ENCODE measurements at places on chromosomes 2 and 18.

- DNase-seq: no peak
Measured at GRCh38 chr2:98959810-98960507, 23.9 kb upstream of the CRACDL start.

DNA sequence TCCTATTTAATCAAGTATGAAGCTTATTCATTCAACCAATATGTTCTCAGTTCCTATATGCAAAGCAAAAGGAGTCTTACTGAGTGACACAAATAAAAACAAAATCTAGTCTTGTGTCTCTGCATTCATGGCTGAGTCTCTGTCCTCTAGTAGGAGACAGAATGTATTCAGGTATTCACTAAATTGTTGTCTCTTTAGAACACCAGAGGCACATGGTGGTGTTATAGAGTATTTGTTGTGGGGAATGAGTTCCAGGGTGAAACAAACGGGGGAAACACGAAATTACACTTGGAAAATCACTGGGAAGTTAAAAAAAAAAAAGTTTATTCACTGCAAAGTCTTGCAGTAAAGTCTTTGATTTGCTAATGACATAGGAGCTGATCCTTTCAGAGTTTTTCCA, 131.7 kb upstream of the FSHR start:
- no peak for DNase-seq

DNA sequence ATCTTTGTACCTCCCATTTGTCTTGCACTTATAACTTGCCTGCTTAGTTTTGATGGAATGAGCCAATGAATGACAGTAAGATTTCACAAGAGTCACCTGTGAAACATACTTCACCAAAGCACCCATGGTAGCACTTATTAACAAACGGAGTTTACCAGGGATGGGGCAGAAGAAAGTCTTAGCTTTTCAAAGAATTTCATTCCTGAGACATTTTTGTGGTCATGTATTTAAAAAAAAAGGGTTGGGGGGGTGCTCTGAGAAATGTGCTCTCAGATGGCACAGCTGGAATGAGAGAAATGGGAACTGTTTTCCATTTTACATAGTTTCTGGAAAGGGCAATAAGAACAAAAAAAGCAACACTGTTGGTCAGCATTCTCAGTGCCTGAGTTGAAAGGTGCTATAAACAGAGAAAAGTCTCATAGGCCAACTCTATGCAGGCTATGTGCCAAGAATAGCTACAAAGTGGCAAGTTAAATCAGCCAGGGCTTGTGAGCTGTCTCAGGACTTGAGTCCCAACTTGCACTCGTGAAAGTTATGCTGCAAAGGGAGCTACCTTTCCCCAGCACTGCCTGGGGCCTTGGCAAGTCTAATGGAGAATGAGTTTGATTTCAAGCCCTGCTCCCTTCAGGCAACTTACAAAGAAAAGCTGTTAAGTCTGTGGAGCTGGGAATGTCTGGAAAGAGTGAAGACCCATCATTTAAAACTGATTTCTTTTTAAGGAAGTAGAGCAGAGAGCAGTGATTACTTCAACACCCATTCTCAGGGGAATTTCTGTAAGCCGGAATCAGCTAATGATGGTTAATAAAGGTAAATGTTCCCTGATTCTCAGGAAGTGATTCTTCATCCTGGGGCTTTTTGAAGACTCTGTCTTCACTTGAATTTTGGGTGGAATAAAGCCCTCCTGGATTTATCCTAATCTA, 170.6 kb downstream of the SLC8A1 start:
- no peak for DNase-seq

GRCh38 chr2:158031371-158031770, 70.3 kb upstream of the UPP2 start:
- DNase-seq: no peak

GRCh38 chr2:10034333-10035052, 8.9 kb upstream of the KLF11 start:
- DNase-seq: no peak

GRCh38 chr2:31223026-31223425, 5.7 kb upstream of the CAPN14 start:
- no peak for DNase-seq

- DNase-seq: no peak
Measured at GRCh38 chr2:237291138-237291792, 122.7 kb downstream of the COL6A3 start.

- DNase-seq: no peak
Measured at GRCh38 chr2:112869258-112869842, 32.8 kb upstream of the IL1B start.

GRCh38 chr18:61901323-61901986, 8.6 kb upstream of the RNF152 start:
- DNase-seq: no peak

DNA sequence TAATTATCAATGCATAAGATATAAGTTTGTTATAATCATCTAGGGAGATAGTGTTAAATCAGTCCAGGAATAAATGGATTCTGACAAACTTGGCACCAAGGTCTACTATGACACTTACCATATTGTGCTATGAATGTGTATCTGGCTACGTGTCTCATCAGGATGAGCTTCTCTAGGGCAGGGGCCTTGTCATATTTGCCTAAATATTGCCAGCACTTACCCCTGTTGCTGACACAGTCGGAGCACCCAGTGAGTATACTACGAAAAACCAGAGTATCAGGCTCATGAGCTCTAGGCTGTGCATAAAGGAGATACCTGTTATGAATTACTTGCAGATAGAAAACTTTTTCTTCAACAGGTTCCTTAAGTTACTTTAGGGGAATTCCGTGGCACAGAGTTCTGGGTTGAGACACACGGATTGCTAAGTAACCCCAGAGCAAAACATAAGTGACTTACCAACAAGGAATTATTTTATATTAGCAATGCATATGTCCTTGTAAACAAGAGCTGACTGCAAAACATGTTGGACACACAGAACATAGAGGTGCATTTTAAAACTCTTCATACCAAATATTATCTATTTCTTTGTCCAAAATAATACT, 7.7 kb upstream of the TTC39C start:
- no peak for DNase-seq

GRCh38 chr2:46983065-46983801, 67.6 kb upstream of the MCFD2 start:
- no peak for DNase-seq

- no peak for DNase-seq
Measured at GRCh38 chr2:151357359-151357758, at the start of gene TNFAIP6. TSS of gene TNFAIP6 (plus strand) at chr2:151357592. CDS start at chr2:151357667, 75 bp downstream.

GRCh38 chr2:101362316-101362715, 25.0 kb downstream of the CREG2 start:
- DNase-seq: no peak

DNA sequence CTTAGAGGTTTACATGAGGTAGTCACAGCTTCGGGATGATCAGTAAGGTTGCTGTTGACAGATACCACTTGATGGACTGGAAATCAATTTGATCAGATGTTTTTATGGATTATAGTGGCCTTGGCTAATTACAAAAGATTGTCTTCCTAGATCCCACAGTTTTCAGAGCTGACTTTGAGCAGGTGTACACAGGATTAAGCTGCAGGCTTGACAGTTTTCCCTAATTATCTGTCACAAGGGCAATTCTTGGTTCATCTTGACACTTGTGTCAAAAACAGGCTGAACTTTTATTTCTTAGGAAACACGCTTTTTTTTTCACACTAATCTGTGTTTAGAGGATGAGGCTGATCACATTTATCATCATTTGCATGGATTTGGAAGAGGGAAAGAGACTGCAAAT, 824.0 kb upstream of the PIK3C3 start:
- DNase-seq: no peak

DNA sequence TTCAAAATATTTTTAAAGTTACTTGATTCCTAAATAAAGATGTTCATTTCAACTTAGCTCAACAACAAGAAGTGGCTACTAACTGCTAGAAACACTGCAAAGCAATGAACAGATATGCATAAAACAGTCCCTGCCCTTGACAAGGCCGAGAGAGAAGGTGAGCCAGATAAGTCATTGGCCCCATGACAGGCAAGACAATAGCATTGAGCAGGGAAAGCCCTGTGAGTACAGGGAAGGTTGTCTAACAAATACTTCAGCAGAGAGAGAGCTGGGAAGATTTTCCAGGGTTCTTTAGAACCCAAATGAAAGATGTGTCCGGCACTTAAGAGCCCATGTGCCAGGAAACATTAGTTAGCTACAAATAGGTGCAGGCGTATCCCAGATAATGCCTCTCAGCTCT, 4.7 kb downstream of the LAMA1 start:
- no peak for DNase-seq

GRCh38 chr2:218149848-218150440, 16.8 kb downstream of the CXCR1 start:
- DNase-seq: no peak

DNA sequence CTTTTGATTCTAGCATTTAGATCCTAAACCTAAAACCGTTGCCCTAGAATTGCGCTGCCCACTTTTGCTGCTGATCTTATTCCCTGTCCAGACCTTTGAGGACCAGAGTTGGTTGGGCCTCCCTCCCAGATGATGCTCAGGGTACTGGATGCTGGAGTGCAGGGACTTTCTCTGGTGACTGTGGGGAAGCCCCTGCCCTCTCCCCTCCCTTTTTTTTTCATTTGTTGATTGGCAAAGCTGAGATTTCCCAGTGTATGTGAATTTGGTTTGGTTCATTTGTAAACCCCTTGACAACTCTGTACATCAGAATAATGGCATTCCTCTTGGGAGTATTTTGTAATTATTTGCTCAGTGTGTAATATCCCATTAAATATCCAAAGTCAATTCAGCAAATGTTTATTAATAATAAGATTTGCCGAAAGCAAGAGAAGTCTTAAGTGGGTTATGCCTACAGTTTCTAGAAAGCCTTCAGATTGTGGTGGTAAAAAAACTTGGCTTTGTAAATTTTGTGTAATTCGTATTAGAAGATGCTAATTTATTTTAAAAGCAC, 28.3 kb downstream of the RAB31 start:
- no peak for DNase-seq

DNA sequence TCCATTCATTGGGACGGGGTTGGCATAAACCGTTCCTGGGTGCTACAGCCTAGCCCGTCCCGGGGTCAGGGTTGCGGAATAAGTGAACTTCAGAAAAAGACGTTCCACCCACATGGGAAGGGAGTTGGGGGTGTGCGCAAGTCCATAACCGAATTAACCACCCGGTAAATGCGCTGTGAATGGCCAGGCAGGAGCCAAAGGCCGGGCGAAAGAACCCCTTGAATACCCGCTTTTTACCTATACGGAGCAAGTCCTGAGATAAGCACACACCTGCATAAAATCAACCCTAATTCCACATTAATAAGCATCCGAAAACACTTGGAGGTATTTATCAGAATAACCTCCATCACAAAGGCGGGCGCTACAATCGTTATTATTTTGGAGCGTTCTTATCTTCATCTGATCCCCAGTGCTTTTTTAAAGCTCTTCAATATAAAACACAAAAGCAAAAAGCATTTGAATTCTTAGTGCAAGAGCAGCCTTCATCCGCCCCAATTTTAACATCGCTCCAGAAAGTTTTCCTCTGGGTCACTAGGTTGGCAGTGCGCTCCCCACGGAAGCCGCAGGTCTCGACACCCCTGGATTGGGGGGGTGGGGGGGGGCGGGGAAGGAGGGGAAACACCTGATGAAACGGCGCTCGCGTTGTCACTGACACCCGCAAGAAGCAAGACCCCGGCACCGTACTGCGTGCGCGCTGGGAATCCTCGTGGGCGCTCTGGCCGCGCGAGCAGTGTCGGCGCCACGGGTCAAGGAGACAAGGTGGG, 1.2 kb downstream of the SATB2 start:
- no peak for DNase-seq

DNA sequence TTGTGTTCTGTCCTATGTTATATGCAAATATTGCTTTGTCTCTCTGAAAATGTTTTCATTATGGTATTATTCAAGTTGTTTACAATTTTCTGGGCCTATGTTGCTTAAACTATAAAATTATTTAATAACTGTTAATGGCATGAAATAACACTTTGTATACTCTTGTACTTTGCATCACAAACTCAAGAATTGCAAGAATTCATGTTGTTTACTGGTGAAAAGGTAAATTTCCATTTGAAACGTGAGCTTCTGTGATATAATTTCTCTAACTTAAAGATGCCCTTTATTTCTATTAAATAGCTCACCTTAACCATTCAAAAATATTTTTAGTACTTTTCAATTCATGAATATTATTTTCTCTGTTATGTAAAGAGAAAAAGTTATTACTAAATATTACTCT, 1504.2 kb downstream of the SUCLG1 start:
- DNase-seq: no peak

DNA sequence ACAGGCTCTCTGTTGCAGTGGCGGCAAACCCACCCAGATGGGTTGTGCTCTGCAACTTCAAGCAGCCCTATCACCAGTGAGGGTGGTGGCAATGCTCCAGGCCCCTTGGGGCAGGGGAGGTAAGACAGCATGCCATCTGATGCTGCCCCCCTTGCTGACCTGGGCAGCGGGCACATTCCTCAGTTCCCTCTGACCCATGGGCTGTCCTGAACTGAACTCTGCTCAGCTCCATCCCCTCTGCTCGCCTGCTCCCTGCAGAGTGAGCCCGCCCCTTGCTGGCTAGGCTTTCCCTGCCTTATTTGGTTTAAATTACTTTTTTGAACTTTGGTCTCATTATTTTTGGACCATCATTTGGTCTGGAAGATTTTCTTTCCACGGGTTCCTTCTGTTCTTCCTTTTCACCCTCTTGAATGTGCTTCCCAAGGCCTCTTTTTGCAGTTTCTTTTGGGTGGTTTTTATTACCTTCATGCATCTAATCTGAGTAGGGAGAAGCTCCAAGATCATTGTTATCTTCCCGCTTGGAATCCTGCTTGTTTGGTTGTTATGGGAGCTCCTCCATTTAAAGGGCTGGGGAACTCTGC, 565.4 kb downstream of the TNS1 start:
- DNase-seq: no peak

- no peak for DNase-seq
Measured at GRCh38 chr2:185436787-185437372, 301.7 kb upstream of the FSIP2 start.

DNA sequence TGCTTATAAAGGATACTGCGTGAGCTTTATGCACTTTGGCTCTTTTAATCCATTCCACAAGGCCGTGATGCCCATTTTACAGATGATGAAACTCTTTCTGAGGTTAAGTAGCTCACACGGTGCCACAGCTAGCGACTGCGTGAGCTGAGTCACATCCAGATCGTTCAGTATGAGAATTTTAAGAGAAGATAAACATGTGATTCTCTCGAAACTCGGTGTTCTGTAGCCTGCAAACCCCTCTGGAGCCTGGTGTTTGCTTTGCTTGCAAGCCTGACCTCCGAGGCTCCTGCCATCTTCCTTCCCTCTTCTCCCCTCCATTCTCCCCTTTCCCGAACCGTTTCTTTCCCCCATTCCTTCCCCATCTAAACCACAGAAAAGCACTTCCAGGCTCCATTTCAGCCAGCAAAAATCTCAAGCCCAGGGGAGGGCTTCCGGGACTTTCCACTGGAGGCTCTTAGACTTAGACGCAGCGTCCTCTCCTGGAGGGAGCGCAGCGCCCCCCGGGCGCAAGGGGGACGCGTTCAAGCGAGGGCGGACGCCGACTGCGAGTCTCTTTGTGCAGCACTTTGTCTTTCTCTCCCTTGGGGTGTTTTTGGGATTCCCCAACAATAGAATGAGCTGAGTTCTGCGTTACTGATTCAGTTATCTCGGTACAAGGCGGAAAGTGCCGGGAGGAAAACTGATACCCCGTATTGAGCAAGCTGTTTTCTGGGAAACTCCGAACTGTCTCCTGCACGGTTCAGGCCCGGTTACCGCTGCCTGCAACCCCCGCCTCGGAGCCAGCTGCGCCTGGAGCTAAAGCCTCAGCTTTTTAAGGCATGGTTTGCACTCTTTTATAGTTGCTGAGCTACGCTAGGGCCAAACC, 38.0 kb downstream of the CYP1B1 start:
- DNase-seq: no peak

- no peak for DNase-seq
Measured at GRCh38 chr2:19536136-19536535, 177.7 kb upstream of the OSR1 start.

- DNase-seq: no peak
Measured at GRCh38 chr2:124804014-124804940, 779.2 kb downstream of the CNTNAP5 start.

Data from stimulated activated CD4-positive, alpha-beta T cell treated with anti-CD3 and anti-CD28 coated beads, TNF-alpha, amount 100 ng/mL, for 1 hour (primary cell).